ENCODE measurements at places on chromosomes 2 and 18.
A peak's percentile ranks its signal among the peaks of the same experiment; 100 is the strongest.

DNA sequence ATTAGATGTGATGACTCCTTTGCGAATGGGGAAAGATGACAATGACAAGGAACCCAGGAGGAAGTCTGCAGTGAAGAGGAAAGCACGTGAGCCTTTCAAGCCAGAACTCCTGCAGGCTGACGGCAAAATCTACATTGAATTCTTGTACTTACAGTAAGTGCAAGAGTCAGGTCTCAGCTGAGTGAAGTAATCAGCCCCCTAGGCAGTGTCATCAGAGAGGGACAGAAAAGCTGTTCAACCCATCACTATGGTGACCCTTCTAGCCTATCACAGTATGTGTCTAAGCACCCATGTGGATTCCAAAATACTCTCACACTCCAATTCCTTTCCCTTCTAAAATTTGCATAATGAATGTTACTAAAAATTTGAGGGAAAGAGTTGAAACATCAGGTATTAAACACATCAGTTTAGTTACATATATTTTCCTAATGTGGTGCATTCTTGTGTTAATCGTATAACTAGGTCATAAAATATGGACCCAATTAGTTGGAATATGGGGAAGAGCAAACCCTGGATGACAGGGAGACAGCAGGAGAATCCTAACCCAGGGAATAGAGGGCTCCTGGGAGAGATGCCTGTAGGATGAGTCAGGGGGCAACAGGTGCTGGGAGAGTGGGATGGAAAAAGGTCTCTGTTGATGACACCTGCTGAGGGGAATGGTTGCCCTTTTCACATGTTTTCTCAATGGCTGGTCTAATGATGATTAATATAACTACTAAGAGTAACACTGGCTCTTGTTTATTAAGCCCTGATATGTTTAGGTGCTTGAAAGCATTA, 39.5 kb downstream of the VWC2L start:
- DNase-seq, result peak; percentile 74

DNA sequence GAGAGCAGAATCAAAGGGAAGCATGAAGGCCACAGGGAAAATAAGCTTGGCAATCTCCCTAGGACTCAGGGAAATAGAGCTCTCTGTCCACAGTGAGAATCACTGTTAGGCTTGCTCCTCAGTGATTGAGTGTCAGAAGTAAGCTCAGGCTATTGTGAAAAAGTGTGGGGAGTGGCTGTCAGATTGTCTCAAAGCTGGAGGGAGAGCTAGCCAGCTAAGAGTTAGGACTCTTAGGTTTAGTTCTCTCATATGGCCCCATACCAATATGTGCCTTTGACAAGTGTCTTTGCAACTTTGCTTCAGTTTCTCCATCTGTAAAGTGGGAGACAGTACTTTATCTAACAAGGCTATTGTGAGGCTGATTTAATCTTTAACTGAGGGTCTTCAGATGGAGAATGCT, 17.2 kb downstream of the EIF4E2 start:
- no peak for DNase-seq

DNA sequence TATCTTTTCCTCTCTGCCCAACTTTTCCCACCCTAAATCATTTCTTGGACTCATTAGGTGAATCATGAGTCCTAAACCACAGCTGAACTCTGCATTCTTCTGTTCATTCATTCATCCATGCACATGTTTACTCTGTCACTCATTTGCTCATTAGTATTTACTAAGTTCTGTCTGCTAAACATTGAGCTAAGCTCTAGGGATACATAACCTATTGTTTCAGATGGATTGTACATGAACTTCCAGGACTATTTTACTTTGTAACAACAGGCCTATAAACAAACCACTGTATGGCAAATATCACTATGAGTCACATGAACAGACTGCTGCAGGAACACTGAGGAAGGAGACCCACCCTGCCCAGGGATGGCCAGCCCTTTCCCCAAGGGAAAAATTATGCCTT, 14.6 kb upstream of the DYNC2LI1 start:
- no peak for DNase-seq

DNA sequence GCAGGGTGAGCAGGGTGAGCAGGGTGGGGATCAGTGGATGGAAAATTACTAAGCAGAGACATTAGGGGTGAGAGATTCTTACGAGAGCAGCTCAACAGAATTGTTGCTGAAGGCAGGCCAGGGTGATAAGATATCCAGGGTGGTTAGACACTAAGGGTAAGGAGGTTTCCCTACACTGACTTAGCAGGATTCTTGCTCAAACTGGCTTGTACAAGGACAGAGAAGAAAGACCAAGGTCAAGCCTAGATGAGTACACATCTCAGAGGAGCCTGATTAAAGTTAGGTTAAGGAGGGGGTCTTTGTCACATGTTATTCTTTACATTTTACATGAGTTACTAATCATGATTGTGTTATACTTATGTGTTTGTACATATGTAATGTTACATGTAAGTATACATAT, 262.8 kb upstream of the FANCL start:
- no peak for DNase-seq

DNA sequence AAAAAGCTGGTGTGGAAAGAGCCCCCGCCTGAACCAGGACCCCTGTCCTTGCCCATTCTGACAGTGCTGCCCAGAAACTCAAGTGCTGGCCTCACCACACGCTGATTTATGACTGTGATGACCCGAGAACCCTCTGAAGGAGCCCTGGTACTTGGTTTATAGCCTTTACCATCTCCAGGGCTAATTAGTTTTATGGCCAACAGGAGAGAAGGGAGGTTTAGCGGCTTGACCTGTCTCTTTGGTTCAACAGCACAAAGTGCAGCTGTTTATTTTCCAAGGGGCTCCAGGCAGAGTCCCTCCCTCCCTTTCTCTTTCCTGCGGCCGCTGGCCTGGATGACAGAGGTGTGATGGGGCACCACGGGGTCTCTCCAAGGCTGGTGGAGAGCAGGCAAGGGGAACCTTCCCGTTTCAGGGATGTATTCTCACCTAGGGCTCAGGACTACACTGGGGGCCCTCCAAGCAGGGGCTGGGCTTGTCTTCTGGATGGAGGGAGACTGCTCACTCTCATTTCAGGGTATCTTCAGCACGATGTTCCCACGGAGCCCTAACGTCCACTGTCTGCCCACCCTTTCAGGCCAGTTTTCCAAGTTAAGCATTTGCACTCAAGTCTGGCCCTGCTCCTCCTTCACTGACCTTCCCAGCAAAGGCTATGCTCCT, 174.2 kb upstream of the GLI2 start:
- DNase-seq, result no peak

- peak; percentile 17 for DNase-seq
Observed at GRCh38 chr2:98664323-98664722, 55.9 kb downstream of the UNC50 start.

DNA sequence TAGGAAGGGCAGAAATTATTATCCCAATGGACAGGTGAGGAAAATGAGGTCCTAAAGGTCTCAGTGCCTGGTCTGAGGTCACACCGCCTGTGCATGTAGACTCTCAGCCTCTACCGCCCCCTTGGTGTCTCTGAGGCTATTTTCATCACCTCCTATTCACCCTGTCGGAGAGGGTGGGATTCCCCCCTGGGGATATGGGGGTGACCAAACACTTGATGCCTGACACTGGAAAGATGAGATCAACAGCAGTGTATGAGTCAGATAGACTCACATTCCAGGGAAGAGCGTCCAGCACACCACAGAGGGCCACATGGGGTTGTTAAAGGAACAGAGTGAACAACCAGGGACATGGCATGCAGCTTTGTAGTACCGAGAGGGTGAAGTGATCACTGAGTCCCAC, 199.7 kb downstream of the SMAD2 start:
- peak; percentile 23 for DNase-seq

GRCh38 chr2:63875559-63876245, 34.0 kb downstream of the UGP2 start:
- peak; percentile 34 for DNase-seq

GRCh38 chr18:59123588-59124369, 15.9 kb upstream of the SEC11C start:
- no peak for DNase-seq

- no peak for DNase-seq
Observed at GRCh38 chr2:119179991-119180390, 21.4 kb upstream of the C1QL2 start.

- peak; percentile 37 for DNase-seq
Observed at GRCh38 chr2:50143822-50144575, 887.9 kb downstream of the NRXN1 start.

- no peak for DNase-seq
Observed at GRCh38 chr18:64175432-64175831, 26.5 kb upstream of the LINC00305 start.

DNA sequence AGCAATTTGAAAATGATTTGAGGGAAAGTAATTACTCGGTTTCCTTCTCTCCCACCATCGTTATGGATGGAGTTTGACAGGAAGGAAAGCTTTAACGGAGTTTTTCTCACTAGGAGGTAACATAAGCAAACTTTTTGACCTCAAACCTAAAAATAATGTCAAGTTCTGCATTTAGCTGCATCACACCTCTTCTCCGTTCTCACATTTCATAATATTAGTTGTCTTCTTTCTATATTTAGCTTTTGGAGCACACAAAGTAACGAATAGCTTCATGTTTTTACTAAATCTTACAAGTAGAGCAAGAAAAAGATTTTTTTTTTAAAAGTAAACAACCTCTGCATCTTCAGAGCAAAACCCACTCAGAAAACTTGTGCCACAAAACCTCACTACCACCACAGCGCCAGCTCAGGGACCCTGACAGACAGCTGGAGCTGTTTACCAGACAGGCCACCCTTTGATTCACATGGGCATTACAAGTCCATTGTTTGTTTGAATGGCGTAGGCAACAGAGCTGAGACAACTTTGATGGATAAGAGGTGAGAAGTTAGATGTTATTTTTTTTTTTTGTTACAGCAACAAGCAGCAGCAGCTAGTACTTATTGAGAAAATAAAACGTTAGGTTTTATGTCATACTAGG, 21.9 kb upstream of the ICOS start:
- DNase-seq, result no peak

GRCh38 chr2:137947032-137947727, 17.1 kb upstream of the HNMT start:
- DNase-seq, result no peak

DNA sequence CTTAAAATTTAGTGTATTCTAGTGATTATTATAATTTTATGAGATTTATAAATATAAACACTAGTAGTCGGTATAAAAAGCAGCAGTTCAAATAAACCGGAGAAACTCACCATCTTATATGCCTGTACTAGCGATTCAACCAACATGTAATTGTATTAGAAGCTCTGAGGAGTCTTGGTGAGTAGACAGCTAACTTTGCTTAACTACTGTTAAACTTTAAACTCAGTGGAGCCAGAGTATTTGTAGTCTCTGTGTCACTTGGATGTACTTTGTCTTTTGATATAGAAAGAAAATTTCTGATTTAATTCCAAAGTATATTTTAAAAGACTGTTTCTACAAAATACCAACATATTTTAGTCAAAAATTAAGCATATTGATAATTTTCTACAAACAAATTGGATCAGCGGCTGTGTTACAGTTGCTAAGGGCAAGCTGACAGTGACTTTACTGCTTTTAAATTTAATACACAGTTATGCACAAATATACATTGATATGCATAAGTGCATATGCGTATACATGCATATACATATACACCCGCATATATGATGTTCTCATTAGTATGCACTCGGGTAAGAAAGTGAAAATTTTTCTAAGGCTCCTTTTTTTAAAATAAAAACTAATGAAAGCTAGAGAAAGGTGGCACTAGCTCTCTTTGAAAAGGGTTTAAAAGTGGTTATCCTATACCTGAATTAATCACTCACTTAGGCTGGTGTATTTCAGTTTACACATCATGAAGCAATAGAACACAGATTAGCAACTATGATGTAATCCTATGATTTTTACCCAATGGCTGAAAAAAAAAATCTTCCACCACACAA, 374.5 kb downstream of the NCKAP5 start:
- DNase-seq, result no peak

DNA sequence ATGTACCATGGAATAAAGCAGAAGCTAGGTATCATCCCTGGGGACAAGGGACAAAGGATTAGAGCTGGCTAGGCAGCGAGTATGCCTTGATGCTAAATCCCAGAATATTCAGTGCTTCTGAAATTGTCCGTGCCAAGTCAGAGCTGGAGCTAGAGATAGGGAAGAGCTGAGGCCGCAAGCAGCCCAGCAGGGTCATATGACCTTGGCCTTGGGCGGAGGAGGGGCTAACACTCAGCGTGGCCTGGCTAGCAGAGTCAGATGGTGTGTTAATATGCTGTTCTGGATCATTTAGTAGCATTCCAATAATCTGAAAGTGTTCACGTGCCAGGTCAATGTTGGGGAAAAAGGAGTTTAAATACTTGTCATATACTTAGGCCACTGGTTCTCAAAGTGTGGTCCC, 374.8 kb downstream of the CLIP4 start:
- no peak for DNase-seq

GRCh38 chr2:37350034-37350433, 5.6 kb downstream of the QPCT start:
- no peak for DNase-seq

DNA sequence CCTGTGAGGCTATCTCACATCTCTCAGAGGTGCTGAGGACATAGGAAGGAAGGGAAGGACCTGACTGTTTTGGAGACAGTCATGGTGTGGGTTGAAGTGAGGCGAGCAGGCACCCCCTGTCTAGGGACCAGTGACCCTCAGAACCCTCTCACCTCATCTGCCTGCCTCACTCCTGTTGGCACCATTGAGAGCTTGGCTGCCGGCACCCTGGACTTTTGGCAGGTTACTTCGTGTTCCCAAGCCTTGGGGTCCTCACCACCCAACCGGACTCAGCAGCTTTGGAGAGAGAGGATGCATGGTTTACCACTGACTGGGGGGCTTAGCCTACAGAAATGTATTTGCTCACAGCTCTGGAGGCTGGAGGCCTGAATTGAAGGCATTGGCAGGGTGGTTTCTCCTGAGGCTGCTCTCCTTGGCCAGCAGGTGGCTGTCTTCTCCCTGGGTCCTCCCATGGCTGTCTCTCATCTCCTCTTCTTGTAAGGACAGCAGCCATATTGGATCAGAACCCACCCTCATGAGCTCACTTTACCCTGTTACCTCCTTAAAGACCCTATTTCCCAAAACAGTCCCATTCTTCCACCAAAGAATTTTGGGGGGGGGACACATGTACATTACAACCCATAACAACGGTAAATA, 142.0 kb downstream of the TSN start:
- peak; percentile 76 for DNase-seq

DNA sequence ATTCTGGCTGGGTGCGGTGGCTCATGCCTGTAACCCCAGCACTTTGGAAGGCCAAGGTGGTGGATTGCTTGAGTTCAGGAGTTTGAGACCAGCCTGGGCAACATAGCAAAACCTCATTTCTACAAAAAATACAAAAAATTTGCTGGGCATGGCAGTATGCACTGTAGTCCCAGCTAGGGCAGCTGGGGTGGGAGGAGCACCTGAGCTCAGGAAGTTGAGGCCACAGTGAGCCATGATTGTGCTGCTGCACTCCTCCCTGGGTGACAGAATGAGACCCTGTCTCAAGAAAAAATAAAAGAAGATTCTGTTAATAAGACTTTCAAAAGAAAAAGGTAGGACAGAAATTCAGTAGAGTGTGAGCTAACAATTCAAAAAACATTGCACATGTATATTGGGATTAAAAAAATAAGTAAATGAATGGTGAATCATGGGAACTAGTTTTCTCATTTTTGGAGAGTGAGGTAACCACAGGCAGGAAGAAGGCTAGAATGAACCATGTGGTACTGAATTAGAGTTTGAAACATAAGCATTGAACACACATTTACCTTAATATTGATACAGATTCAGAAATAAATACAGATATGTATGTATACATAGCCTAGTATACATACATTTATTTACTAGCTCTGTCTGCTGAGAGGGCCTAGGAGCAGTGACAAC, 53.5 kb downstream of the NCOA1 start:
- no peak for DNase-seq

Measured in mesendoderm (in vitro differentiated cells).